Natural killer cell treated with Interleukin-12 subunit alpha and Interleukin-12 subunit beta and Interleukin-15 and Interleukin-18, amount 100 ng/mL, for 72 hours (primary cell): ENCODE measurements at places on chromosomes 7 and 10. TPM values are rescaled to one million over a fixed set of nuclear protein-coding genes. Genes with fewer than 3 reads are reported as not detected.

DNA sequence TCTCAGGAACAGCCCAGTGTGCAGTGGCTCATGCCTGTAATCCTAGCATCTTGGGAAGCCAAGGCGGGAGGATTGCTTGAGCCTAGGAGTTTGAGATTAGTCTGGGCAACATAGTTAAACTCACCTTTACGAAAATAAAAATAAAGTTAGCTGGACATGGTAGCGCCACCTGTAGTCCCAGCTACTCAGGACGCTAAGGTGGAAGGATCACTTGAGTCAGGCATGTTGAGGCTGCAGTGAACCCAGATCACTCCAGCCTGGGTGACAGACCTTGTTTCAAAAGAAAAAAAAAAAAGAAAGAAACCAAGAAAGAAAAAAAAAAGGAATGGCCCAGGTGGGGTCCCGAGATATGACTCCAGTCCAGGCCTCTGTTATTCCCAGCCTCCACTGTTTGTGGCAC is 96.6 kb downstream of the SLC25A13 start:
- no peak overlapping the region for H3K27ac ChIP-seq
- peaks cover 4% of the 10 kb centered on the region for H3K36me3 ChIP-seq
- no peaks in the 10 kb centered on the region for H3K27me3 ChIP-seq
- DNase-seq = no peak

- H3K27me3 ChIP-seq = no peaks in the 10 kb centered on the region
- H3K27ac ChIP-seq = no peak overlapping the region
- DNase-seq = no peak
- no peak overlapping the region for H3K4me3 ChIP-seq
- H3K4me1 ChIP-seq = no peaks in the 10 kb centered on the region
These were observed 433.0 kb downstream of the ANKRD7 start for GRCh38 chr7:118657391-118658005.

- H3K36me3 ChIP-seq = peaks cover 21% of the 10 kb centered on the region
- no peaks in the 10 kb centered on the region for H3K4me1 ChIP-seq
- H3K4me3 ChIP-seq = no peak overlapping the region
These were observed 171.2 kb downstream of the LCOR start for GRCh38 chr10:97003151-97003803.

DNA sequence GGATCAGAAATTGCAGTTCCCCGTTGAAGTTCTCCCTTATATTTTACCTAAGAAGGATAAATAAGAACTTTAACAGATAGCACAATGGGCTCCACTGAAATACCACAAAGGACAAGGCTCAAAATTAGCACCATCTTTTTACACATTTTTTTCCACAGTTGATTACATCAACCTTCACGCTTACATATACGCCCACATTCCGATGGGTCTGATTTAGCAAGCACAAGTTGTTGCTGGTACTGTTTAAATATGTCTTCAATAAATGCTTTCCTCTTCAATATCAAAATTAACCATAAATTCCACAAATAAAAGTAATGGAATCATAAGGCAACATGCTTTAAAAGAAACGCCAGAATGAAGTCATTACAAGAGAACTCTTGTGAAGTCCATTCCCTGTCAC is 79.5 kb downstream of the NEBL start:
- H3K27ac ChIP-seq = no peak overlapping the region
- no peaks in the 10 kb centered on the region for H3K36me3 ChIP-seq
- DNase-seq = no peak
- no peak overlapping the region for H3K4me3 ChIP-seq
- H3K27me3 ChIP-seq = peaks cover 14% of the 10 kb centered on the region

DNA sequence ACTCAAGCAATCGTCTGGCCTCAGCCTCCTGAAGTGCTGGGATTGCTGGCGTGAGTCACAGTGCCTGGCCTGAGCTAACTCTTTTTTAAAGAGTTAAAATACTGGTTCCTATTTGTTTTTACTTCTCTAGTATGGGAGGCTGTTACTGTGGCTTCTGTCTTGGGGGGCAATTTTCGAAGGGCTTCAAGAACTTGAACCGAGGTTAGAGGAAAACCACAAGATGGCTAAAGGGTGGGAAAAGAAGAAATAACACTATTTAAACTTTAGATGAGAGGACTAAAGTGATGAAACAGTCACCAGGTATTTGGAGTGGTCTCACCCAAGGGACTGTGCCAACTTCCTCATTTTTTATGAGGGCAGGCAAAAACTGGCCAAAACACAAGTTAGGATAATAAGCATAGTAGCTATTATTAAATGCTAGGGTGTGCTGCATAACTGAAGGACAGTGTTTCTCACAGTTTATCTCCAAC is 17.8 kb downstream of the MET start:
- H3K27ac ChIP-seq = no peak overlapping the region
- H3K36me3 ChIP-seq = no peaks in the 10 kb centered on the region
- H3K4me1 ChIP-seq = no peaks in the 10 kb centered on the region
- peaks cover 16% of the 10 kb centered on the region for H3K27me3 ChIP-seq
- no peak overlapping the region for H3K4me3 ChIP-seq

FGFBP3 gene
- 0.81 TPM for total RNA-seq
